ENCODE measurements at places on chromosomes 1 and 21.
A peak's percentile ranks its signal among the peaks of the same experiment; 100 is the strongest.

GRCh38 chr1:110876748-110877341, 3.9 kb downstream of the CD53 start:
- no peak for DNase-seq

DNA sequence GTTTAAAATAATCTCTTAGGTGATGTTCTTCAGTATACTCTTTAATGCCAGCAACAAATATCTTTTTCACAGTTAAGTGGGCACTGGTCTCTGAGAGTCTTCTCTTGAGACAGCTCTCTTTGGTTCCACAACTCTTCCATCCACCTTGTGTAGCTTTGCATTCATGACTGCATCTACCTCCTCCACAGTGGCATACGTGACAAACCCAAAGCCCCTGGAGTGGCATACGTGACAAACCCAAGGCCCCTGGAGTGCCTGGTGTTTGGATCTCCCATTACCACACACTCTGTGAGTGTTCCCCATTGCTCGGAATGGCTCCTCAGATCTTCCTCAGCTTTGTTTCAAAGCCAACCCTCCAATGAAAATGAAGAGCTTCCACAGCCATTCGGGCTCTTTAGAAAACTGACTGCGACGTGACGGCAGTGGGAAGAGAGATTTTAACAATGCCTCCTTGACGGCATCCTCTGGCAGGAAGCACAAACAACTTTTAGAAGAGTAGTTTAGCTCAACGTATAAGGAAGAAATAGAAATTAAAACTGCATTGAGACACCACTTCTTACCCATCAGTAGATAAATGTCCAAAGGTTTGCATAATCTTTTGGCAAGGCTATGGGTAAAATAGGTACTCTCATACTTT, 45.8 kb downstream of the SLC30A7 start:
- no peak for DNase-seq

DNA sequence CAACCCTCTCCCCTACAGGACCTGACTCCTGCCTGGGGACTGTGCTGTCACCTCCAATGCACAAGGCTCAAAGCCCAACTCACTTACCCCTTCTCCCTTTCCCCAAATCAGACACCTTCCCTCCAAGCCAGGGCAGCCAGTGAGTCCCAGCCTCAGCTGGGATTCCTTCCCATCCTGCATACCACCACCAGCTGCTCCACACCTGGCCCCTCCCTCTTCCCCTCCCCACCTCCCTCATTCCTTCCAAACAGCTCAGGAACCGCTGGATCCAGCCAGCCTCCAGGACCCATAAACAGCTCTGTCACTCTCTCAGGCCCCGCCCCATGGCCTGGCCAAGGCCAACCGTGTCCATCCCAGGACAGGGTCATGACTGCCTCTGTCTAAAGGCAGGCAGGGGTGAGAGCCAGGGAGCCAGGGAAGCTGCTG, 41.4 kb downstream of the ACOT7 start:
- no peak for DNase-seq

GRCh38 chr1:38062361-38063288, 16.0 kb upstream of the POU3F1 start:
- DNase-seq, result no peak

- DNase-seq, result no peak
These were observed 8.8 kb upstream of the TIAM1 start for GRCh38 chr21:31352836-31353235.

GRCh38 chr1:50610563-50610962, 187.3 kb upstream of the DMRTA2 start:
- no peak for DNase-seq

GRCh38 chr1:28010969-28011368, 51.2 kb downstream of the XKR8 start:
- peak; percentile 33 for DNase-seq

GRCh38 chr21:36255663-36256062, 64.3 kb upstream of the MORC3 start:
- DNase-seq, result no peak

GRCh38 chr1:82398357-82398756, 597.6 kb downstream of the ADGRL2 start:
- DNase-seq, result no peak

DNA sequence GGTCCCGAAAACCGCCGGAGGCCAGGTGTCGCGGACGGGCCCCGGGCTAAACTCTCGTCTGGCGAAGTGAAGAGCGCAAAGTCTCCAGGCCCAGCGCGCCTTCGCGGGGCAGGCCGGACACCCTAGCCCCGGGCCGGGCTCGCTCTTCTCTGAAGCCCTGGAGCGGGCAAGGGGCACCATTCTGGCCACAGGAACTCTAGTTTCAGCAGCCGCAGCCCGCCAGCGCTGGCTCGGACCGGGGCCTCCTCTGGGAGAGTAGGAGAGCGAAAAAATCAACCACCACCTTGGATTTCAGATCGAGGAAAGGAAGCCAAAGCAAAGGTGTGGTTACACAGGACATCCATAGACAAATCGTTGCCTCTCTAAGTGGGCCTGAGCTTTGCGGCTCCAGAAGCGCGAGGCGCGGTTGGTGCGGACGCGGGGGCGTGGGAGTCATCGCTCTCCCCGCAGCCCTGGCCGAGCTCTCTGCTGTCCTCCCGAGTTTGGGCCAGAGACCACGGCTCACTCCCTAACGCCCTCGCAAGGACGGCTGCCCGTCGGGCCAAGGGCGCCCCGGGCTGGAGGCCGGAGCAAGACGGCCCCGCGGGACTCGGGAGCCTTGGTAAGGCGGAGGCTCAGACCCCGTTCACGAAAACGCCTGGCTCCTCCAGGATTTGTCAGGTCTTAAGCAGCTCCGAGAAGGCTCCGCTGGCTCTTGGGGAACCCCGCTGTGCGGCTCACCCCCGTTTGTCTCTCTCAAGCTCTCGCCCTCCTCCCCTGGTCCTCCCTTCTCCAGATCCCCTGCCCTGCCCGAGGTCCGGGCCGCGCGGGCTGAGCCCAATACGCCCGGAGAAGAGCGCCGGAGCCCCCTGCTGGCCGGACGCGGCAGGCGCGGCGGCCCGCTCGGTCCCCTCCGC, 132.9 kb upstream of the DPYD start:
- peak; percentile 76 for DNase-seq

DNA sequence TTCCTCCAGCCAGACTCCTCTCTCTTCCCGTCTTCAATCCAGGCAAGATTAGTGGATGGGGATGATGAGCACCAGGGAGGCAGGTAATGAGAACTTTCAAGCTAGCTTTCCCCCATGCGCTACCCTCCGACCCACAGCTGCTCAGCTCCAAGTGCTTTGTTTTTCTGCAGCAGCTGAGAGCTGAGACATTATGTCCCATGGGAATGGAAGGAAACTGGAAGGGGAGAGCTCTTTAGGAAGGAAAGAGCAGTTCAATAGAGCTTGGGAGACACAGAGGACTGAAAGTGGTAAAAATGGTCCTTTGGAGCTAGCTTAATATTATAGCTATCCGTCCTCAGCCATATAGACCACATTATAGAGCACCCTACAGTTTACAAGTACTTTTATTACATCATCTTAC, 39.8 kb downstream of the RAB3B start:
- no peak for DNase-seq

- peak; percentile 23 for DNase-seq
These were observed 1447.8 kb upstream of the PRMT6 start for GRCh38 chr1:105608713-105609112.

- DNase-seq, result peak; percentile 60
These were observed 30.0 kb downstream of the ZMYM4 start for GRCh38 chr1:35298464-35298863.

DNA sequence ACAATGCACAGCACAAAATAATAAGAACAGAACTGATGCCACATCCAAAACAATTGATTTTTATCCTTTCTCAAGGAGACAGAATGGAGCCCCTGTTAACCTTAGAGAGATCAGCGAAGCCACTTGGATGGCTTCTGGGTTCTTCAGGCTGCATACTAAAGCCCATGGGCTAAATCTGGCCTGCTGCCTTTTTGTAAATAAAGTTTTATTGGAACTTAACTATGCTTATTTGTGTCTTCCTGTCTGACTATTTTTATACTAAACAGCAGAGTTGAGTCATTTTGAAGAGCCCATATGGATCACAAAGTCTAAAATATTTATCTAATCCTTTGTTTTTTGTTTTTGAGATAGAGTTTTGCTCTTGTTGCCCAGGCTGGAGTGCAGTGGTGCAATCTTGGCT, 16.3 kb upstream of the PPM1J start:
- DNase-seq, result no peak

DNA sequence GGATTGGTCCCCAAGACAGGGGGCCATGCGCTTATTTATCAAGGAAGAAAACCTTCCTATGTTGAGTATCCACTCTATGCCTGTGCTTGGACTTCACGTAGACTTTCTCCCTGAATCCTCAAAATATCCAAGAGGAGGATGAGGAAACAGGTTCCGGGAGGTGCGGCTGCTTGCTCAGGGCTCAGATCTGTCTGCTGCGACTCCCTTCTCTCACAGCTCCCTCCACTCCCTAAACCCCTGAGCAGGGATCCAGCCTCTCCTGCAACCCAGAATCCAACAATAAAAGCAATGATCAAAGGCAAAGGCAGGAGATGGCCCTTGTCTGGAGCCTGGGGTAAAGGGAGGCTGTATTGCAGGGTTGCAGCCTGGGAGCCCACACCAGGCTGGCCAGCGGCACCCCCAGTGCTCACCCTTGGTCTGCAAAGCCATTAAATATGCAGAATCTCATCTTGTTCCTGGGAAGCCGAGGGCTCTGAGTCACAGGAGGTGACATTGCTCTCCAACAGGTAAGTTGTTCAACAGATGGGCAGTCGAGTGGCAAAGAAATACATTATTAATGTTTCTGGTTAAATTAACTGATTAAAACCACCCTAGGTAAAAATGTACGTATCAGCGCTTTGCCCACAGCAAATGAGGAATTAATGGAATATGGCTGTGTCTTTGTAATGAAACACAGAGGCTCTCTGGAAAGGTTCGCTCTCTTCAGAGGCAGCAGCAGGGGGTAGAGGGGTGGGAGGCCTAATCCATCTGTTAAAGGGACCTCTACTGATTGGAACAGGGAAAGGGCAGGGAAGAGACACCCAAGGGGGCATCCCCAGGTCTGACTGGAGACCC, 111.5 kb downstream of the GRIK3 start:
- no peak for DNase-seq

DNA sequence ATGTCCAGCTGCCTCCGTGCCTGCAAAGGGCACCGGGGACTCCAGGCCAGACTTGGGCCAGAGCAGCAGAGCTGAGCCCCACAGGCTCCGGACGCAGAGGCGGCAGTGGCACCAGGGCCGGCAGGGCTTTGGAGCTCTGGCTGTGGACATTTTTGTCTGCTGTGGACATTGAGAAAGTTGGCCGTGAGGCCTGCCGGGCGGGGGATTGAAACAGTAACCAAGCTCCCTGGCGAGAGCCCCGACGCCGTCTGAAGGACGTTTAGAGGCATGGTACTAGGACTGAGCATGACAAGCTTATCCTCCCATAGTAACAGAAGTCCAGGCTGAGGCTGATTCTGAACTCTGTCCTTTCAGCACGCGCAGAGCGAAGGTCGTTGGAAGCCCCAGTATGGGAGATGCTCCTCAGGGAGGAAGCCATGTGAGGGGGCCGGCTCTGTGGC, 323.8 kb downstream of the AMY1C start:
- DNase-seq, result no peak

GRCh38 chr21:16708101-16708835, 804.6 kb upstream of the CXADR start:
- no peak for DNase-seq

GRCh38 chr1:62450301-62450700, 13.5 kb downstream of the USP1 start:
- DNase-seq, result no peak

DNA sequence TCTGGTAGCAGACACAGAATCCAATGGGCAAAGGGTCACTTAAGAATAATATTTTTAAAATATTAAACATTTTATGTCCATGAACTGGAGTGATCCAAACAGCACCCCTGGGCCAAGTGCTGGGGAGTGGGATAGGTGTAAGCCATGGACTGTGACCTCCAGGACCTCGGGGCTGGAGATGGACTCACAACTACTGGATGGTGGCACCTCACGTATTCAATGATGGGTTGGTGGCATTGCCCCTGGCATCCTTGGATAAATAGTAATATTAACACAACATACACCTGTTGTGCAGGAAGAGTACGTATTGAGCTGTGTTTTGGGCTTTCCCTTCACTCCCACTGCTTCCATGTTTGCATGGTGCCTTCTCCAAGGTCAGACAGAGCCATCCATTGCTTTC, 39.3 kb upstream of the TENT5C start:
- DNase-seq, result no peak

DNA sequence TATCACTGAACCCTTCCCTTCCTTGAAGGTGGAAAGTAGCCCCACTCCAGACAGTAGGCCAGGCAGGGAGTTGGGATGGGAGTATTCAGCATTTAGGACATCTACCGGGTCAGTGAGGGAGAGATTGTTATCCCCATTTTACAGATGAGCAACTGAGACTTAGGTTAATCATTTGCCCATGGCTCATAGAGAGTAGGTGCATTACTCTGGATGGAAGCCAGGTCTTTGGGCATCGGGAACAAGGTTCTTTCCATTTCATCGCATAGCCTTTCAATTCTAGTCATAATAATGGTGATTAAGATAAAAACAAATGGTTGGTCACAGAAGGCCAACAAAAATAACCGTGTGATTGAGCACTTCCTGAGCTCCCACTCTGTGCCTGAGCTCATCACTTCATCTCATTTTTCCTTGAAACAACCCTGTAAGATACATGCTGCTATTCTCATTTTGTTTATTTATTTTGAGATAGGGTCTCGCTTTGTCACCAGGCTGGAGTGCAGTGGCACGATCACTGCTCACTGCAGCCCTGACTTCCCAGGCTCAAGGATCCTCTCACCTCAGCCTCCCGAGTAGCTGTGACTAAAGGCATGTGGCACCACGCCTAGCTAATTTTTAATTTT, 64.8 kb downstream of the NAV1 start:
- DNase-seq, result peak; percentile 85

DNA sequence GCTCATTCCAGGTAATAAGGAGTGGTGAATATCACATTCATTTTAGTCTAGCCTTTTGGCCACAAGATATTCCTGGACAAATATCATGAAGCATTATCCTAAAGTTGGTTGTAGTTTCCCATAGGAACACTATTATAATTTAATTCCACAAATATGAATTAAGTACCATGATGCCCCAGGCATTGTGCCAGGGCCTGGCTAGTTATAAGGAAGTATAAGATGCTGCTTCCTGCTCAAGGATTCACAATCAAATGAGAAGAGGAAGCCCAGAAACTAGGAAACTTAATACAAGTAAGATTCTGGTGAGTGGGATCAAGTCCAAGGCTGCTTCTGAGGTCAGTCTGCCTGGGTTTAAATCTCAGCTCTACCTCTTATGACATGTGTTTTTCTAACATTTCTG, 30.6 kb upstream of the ZP4 start:
- DNase-seq, result no peak

- no peak for DNase-seq
These were observed 249.6 kb upstream of the BEND5 start for GRCh38 chr1:49026230-49026811.

- no peak for DNase-seq
These were observed 44.1 kb downstream of the XCL2 start for GRCh38 chr1:168499688-168500049.
